ENCODE measurements at places on chromosomes 4 and X. TPM values are rescaled to one million over a fixed set of nuclear protein-coding genes. Genes with fewer than 3 reads are reported as not detected.

The SSX4B gene
- total RNA-seq: not detected

DNA sequence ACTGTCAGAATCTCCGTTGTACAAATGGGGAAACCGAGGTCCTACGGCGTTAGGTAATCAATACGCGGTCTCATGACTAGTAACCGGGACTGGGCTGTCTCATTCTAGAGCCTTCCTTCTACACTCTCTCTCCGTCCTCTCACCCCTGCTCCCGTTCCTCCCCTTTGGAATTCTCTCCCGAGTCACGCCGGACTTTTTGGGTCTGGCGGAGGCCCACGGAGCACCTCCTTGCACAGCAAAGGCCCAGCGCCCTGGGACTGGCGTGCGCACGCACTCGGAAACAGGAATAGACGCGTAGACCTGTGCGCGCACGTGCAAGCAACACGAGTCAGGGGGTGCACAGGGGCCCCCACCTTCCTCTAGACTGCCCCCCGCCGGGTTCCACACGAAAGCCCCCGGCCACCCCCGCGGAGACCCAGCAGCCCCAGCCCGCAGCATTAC is 361 bp downstream of the QDPR start:
- DNase-seq: peak; percentile 27

The PRDM8 gene
- 1.2 TPM for total RNA-seq

The GYPA gene
- total RNA-seq: not detected

DNA sequence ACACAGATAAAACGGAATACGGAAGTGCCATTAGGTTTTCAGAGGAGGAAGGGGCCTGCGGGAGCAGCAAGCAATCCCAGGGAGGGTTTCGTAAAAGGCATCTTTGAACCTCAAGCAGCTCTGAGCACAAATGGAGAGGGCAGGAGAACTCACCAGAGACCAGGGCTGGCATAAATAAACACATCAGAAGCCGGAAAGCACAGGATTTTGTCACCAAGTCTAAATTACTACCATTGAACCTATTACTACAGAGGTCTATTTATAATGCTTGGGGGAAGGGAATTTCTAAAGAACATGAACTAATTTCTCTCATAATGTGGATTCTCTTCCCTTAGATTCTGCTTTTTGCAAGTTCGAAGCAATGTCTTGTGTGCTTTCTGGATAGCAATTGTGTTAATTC is 39.6 kb upstream of the MBTPS2 start:
- no peak for DNase-seq

The CCDC158 gene
- total RNA-seq: not detected

The KIF4A gene
- total RNA-seq: 18.1 TPM

The MAGEB1 gene
- total RNA-seq: not detected

DNA sequence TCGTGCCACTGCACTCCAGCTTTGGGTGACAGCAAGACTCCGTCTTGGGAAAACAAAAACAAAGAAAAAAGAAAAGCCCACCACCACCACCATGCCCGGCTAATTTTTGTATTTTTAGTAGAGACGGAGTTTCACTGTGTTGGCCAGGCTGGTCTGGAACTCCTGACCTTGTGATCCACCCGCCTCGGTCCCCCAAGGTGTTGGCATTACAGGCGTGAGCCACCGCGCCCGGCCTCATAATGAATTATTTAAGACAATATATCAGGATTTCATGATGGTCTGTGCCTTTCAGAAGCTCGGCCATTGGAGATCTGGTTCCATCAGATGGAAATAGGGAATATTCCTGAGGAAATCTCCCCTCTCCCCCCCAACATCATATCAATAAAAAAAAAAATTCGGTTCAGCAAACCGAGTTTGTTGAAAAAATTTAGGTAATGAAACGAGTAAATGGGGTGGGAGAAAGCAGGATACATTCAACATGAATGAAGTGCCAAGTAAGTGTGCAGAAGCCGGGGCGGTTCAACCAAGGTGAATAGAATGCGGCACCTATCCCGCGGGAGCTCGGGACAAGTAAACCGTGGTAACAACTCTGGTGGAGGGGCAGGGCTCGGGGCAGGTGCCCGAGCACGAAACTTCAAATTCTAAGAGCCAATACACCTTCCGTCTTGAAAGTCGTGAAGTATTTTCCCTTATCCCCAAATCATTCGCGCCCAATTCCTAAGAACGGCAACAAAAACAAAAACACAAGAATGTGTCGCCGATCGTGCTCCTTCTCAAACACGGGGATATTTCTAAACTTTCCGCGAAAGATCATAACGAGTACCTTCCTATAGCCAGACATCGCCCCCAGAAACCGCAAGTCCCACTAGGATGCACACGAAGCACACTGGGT is 773 bp upstream of the TXLNG start:
- DNase-seq: no peak

All from Caki2 (cell line).